ENCODE measurements at places on chromosomes 6 and 20.

DNA sequence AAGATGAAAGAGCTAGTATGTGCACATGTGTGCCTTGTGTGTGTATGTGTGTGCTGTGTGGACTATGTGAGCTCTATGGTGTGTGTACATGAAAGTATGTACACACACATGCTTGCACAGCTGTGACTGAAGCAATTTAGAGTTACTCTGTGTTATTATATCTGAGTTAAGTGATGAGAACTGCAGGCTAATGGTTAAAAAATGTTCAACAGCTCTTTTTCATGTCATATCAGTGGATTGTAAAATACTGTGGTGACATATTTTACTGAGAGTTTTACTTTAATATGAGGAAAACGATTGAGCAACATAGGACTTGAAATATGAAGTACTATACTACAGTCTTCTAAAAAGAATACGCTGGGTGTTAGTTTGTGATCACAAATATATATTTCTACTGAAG is 195.7 kb upstream of the KCNK16 start:
- DNase-seq: no peak

DNA sequence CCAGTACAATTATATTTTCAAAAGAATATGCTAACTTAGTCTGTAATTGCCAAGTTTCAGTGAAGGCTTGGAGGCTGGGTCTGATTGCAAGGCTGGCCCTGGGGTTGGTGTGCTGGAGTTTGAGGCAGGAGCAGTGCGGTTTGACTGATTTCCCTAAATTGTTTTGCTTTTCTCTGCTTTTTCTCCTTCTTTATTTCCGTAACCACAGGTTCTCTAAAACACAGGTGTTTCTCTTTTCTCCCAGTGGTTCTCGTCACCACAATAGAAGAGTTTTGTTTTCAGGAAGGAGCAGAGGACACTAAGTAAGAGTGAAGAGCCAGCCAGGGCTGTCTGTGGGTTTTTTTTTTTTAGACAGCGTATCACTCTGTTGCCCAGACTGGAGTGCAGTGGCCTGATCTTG is 8.2 kb upstream of the SNX9 start:
- no peak for DNase-seq

GRCh38 chr6:36893976-36894932 is 8.5 kb downstream of the C6orf89 start:
- DNase-seq: no peak

DNA sequence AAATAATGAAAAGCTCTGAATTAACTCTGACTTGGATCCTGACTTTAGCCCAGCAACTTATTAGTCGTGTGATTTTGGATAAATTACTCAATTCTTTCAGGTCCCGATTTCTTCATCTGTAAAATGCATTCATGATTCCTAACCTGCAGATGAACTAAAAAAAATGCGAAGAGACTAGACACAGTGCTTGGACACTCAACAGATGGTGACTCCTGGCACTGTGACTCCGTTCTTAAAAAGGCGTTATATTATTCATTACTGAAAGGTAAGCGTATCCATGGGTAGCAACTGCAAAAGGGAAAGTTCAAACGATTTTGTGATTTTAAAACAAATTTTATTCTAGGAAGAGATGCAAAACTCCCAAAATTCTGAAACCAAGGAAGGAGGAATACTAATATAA is 226.3 kb downstream of the KIF16B start:
- no peak for DNase-seq

DNA sequence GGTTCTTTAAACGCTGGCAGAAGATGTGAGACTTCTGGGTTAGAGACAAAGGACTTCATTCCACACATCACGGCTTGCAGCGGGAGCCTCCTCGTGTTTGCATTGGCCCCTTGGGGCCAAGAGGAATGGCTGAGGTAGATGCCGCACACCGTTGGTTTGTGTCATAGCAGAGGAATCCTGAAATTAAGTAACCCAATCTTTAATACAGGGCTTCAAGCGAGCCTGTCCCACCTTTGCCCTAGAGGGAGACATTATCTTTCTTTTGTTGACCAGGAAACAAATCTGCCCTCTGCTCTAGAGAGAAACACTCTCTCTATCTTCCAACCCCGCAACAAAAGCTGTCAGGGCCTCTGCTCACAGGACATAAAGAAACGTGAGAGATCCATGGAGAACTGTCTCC is 277.5 kb upstream of the ZFP64 start:
- DNase-seq: no peak

DNA sequence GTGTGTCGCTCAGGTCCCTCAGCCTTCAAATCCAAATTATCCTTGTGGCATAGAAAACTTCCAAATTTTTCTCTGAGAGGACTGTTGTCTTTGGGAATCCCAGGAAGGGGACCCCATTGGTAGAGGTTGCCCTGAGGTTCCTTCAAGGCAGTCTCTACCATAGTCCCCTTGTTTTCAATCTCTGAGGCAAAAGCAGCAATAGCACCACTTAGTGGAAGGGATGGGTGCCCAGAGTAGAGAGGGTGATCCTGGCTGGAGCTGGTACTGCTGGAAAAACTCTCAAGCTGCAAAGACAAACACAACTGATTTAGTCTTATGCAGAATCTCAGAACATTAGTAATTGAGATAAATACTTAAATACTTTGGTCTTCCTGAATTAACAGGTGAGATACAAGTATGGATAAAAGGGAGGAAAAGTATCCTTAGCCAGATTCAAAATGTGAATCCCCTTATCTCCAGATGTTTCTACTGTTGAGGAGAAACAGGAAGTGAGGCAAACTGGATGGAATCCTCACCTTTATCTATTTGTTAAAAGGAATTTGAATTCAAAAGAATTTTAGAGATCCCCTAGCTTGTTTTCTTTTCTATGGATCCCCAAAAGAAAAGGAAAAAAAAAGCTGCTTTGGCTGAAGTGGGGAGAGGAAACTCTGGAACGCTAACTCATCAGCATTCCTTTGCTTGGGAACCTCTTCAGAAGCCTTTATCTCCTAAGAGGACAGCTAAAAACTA is 13.4 kb downstream of the ZNF318 start:
- no peak for DNase-seq

GRCh38 chr6:118377711-118378414 is 170.2 kb upstream of the PLN start:
- DNase-seq: no peak

DNA sequence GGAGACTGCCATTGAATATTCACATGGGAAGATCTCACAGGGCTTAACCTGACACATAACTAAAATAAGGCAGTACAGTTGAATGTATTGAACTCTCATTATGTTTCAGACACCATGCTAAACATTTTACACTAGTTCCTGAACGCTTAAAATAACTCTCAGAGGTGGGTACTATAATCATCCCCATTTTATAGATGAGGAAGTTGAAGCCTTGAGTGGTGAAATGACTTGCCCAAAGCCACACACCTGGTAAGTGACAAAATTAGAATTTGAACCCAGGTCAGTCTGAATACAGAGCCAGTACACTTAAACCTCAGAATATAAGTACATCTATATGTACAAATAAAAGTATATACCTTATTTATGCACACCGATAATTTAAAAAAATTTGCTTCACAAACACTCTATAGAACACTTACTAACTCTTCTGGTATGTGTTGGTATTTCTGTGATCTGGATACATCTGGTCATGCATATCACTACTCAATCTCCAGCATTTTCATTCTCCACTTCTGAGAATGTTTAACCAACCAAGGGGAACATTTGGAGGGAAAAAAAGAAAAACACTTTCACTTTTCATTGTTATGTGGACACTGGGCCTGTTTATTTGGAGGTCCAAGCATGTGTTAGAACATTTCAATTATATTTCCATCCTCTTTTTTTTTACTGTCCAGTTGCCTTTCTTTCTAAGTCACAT is 4.6 kb upstream of the BICRAL start:
- peak; percentile 57 for DNase-seq

DNA sequence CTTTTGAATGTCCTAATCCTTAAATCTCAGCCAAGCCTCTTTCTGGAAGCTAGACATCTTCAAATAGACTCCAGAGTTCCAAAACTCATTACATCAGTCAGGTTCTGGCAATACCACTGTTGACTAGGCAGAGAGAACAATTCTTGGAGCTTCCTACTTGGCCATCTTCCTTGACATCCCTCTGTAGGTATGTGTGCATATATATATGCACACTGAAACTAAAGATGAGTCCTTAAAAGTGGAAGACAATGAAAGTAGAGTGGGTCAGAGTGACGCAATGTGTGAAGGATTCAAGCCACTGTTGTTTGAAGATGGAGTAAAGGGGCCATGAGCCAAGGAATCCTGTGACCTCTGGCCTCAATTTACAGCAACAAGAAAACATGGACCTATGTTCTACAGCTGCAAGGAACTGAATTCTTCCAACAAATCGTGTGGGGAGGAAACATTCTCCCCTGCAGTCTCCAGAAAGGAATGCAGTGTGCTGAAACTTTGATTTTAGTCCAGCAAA is 18.7 kb upstream of the DUSP22 start:
- DNase-seq: no peak

- DNase-seq: no peak
These were observed 181.6 kb downstream of the JARID2 start for GRCh38 chr6:15427331-15428070.

DNA sequence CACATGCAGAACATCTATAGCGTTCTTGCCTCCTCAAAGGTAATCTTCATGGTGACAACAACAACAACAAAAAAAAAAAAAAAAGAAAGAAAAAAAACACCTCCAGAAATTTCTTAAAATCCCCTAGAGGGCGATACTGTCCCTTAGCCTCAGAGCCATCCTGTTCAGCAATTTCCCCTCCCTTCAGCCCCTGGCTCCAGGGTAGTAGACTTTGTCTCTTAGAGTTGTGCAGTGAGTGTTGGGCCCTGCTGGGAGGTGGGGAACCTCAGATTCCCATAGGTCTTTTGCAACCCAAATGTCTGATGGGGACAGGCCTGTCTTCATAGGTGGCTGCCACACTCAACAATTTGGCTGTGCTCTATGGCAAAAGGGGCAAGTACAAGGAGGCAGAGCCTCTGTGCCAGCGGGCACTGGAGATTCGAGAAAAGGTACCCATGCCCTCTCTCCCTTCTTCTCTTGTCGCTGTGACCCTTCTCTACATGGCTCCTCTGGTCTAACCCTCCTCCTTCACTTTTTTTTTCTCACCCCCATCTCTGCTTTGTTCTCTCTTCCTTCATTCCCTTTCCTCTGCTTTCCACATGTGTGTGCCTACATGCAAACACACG is 6.0 kb upstream of the PTK7 start:
- peak; percentile 65 for DNase-seq

DNA sequence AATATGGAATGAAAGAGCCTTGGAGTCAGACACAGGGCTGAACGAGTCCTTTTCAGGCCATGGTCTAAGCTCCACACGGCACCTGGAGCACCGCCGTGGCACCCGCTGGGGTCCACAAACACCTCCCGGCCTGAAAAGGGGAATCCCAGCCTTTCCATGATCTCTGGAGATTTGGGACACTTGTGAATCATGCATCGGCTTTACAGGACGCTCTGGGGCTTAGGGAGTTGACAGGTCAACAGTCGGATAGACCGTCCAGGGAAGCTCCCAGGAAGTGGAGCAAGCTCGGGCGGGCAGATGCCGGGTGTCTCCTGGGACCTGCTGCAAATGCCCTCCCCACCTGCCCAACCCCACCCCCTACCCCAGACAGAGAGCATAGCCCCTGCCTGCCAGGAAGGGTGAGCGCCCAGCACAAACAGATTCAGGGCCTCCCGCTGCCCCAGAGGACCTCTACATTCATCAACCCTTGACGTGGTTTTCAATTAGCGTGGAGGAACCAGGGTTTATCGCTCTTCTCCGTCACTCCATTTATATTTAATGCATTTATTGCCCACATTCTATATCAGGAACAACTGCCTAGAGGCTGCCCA is 53.6 kb downstream of the YTHDF1 start:
- DNase-seq: no peak

DNA sequence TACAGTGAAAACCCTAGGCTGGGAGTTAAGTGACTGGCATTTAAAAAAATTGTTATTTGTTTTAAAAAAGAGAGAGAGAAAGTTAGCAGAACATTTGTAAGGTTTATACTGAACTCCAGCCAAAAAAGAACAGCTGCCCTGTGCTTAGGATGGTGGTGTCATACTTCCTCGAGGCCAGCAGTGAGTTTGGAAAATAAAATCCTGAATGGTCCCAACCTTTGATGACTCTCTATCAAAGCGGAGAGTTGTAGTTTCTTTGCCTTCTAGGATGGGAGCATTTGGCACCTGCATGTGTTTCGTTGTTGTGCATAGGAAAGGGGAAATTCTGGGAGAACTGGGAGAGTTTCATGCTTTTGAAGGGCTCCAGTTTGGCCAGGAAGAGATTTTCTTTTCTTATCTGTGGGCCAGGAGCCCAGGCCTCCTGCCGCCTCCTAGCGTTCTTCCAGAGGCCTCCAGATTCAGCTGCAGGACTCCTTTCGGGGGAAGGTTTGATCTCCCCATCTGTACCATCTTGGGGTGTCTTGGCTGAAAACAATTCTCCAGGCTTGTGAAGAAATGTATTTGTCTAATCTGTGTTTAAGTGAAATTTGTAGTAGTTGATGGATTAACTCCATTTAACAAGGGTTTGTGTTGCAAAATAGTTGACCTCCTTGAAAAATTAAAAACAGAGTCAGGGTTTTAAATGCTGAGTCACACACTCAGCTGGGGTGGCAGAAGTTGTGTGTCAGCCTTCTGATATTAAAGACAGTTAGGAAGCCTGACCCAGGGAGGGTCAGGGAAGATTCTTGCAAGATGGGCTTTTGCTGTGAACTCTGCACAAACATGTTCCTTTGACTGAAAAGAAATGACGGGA is 63.4 kb downstream of the TXNDC5 start:
- peak; percentile 29 for DNase-seq

- no peak for DNase-seq
These were observed 1514.1 kb upstream of the DEFB115 start for GRCh38 chr20:29743101-29743931.

DNA sequence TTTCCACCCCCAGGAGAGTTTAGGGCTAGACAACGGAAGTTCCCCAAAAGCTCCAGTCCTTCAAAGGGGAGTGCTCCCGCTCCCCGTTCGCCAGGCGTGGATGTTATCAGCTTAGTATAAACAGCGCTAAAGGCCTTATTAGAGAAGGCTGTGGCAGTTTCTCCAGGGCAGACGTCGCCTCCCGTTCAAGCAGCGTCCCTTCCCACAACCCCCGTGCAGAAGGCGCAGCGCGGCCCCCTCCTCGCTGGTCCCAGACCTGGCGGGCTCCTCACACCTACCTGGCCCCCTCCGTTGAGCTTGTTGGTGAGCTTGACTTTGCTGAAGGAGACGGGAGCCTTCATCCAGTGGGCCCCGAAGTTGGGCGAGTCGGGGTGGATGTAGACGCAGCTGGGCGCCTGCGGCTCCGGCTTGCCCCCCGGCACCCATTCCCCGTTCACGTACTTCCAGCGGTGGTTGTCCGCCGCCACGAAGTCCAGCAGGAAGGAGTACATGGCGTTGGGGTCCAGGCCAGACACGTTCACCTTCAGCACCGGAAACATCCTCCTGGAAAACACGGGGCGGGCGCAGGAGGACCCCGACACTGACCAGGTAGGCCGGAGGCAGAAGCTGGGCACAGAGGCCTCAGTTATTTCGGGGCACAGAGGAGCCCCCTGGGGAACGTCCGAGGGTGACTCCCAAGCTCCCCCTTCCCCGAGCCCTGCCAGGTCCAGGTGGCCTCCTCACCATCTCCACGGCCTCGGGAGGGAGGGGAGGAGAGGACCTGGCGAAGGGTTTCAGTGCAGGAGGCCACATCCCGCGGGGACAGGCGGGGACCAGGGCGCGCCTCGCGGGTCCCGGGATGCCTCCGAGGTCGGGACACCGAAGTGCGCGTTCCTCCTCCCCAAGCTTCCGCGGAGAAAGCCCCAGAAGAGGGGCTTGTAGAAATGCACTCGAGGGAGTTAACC is 1.1 kb downstream of the TBXT start:
- DNase-seq: no peak
